ENCODE measurements at places on chromosomes 2 and 18.

GRCh38 chr2:10026940-10027569 lies 16.3 kb upstream of the KLF11 start:
- DNase-seq: no peak

DNA sequence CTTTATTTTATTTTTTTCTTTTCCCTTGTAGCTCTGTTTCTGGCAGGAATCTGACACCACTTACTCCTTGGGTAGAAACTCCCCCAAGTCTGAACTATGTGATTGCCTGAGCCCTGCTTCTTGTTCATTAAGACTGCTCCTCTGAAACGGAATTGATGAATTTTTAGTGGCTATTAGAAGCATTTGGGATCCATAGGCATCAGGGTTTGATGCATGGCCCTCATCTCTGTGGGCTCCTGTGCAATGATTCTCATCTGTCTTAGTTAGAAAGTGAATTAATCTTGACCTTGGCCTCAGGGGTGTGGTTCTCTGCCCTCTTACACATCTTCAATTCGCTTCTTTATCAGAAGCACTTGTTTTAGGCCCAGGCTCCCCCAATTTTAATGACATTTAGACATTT lies 31.0 kb upstream of the DARS1 start:
- DNase-seq: no peak

- no peak for DNase-seq
Observed at GRCh38 chr18:55462652-55463051, 125.3 kb downstream of the TCF4 start.

- no peak for DNase-seq
Observed at GRCh38 chr2:24473626-24474025, 17.4 kb upstream of the NCOA1 start.

DNA sequence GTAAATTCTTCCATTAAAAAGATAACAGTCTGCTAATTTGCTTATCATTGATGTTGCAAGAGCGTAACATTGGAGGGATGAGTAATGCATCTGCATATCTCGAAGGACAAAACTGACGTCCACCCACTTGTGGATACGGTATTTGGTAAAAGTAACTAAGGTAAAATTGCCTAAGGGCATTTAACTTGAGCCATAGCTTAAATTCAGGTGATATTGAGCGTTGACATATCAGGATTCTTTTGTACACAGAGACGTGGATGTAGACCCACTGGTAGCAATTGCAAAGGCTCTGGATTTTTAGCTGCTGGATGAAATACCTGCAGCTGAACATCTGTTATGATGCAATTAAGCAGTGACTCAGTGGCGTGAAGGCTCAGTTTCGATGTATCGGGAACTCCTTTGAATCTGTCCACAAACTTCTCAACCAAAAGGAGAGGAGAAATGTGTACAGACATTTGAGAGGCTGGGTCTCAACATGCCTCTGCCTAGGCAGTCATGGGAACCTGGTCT lies 119.3 kb downstream of the SPTBN1 start:
- no peak for DNase-seq

All from NCI-H1417 (cell line).